ENCODE measurements at places on chromosomes 7 and 10.

DNA sequence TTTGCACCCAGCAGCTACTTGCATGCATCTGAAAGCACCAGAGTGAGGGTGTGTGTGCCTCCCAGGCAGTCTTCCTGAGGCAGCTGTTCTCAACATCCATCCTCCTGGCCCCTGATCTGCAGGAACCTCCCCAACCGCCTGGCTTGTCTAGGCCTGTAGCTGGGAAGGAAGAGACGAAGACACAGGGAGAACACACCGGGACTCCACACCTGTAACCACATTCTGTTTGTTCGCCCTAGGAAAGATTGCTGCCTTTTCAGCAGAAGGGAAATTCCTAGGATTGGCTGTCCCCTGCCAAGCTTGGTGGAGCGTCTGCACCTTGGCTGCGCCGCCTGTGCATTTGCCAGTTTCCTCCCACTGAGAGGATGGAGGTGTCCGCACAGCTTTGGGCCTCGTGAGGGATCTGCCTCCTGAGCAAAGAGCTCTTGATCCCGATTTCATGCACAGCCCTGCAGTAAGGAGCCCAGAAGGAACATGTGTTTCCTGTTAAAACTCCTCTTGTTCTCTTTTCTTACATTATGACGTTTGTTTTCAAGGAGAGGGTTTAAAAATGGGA lies 154.6 kb downstream of the TPST1 start:
- no peak for DNase-seq

DNA sequence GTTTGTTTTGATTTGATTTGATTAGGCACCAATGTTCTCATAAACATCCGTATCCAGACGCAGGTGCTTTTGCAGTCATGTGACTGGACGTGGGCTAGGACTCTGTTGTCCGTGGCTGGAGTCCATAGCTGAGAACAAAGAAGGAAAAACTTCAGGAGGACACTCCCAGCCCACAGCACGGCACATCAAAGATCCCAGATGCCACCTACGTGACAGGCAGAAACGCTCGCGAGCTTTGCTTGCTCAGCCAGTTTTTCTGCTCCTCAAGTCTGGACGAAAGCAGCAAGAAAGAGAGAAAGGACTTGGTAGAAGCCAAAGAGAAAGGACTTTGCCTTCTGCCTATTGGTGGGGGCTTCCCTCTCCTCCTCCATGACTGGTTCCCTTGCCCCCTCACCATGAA lies 6.9 kb upstream of the ZKSCAN1 start:
- no peak for DNase-seq

DNA sequence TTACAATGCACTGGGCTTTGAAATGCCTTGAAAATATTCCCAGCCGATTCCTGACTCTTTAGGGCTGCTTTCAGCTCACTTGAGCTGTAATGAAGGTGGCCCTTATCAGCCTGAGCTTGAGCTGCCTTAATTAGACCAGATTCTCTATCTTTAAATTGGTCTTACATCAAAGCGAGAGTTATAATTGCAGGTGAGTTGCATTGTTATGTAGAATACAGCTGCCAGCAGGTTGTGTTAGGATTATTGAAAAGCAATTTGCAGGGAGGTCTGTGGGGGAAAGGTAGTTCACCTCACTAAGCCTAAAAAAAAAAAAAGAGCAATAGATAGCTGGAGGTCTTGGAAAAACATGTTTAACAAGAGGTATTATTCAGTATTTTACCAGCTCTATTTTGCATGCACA lies 142.2 kb upstream of the HABP2 start:
- no peak for DNase-seq

DNA sequence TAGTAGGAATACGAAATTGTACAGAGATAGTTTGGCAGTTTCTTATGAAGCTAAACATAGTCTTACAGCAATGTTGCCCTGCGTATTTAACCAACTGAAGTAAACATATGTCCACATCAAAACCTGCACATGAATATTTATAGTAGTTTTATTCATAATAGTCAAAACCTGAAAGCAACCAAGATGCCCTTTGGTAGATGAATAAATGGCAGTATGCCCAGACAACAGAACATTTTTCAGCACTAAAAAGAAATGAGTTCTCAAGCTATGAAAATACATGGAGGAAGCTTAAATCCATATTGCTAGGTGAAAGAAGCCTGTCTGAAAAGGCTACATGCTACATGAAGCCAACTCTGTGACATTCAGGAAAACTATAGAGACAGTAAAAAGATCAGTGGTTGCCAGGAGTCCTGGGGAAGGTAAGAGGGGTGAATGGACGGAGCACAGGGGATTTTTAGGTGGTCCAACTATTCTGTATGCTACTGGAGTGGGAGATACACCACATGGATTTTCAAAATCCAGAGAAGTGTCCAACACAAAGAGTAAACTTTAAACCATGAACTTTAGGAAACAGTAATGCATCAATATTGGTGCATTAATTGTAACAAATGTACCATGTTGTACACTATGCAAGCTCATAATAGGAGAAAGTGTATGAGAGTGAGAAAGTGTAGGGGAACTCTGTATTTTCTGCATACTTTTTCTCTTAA lies 17.6 kb downstream of the GPRIN2 start:
- no peak for DNase-seq

- DNase-seq, result no peak
These were observed 19.1 kb upstream of the ERVW-1 start for GRCh38 chr7:92496876-92497275.

- peak; percentile 21 for DNase-seq
These were observed 117.9 kb upstream of the COL1A2 start for GRCh38 chr7:94276795-94277194.

DNA sequence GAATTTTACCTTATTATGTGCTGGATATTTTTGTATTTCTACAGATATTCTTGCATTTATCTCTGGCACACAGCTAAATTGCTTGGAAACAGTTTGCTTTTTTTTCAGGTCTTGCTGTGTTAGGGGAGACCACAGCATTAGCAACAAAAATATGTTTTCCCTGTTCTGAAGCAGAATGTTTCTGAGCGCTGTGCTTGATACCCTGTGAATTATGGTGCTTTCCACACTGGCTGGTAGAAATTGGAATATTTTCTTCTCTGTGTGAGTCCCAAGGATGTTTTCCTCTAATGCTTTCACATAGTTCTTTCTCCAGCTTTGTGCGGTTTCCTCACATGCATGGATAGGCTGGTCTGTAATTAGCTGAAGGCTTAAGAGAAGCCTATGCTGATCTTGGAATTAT lies 651.6 kb upstream of the IGFBP3 start:
- DNase-seq, result no peak

DNA sequence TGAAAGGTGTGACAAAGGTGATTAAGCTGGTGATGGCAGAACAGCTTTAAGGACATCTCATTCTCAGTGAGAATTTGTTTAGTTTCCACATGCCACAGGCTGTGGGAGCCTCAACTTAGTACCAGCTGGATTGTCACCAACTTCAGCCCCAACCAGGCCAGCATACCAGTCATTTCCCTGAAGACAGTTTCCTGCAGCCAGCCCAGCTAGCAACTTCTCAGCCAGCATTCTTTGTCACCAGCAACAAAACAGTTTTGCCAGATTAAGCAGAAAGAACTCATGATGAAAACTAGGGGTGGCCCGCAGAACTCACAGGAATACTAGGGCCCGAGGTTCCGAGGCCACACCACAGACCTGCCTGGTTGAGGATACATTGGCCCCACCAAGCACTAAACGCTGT lies 68.8 kb upstream of the UNC5B start:
- no peak for DNase-seq

DNA sequence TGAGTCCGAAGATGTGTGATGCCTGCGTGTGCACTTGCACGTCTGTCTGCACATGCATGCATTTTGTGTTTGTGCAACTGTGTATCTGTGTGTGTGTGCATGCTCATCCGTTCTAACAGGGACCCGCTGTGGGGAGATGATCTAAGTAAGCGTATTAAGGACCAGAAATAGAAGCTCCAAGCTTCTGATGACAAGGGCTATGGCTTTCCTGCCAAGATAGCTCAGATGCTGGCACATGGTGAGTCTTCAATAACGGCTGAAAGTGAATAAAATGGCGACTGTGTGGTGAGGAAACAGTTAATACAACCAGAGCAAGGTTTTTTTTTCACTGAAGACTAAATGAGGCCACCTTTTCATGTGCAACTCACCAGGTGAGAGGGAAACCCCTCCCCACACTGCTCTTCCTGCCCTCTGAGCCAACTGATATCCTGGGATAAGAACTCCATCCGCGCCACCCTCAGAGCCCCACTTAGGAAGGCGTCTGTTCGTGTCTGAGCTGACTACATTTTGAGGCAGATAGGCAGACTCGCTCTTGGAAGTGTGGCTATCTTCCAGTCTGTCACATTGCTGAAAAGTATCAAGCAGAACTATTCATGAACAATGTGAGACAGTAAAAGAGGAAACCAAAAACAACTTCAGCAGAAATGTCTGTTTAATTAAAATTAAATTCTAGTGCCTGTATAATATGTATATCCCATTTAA lies 47.4 kb upstream of the TCERG1L start:
- no peak for DNase-seq

GRCh38 chr10:3532644-3533043 lies 252.4 kb downstream of the KLF6 start:
- DNase-seq, result no peak

GRCh38 chr7:8232999-8233847 lies 28.7 kb downstream of the ICA1 start:
- DNase-seq, result no peak

DNA sequence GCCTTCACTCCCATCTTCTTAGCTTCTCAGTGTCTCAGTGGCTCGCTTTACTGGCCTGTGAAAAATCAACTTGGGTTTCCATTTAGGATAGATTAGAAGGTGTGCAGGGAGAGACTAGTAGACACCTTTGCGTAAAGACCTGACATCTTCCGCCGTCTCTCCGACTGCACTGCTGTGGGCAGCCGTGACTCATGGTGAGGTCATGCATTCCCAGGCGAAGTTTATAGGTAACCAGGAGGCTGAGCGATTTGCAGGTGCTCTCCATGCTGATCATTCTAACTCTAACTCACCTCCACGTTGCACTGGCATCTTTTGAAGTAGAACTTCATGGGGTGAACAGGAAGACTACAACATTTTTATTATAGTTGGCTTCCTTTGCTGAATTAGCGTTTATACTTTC lies 68.0 kb upstream of the ZNF438 start:
- no peak for DNase-seq

DNA sequence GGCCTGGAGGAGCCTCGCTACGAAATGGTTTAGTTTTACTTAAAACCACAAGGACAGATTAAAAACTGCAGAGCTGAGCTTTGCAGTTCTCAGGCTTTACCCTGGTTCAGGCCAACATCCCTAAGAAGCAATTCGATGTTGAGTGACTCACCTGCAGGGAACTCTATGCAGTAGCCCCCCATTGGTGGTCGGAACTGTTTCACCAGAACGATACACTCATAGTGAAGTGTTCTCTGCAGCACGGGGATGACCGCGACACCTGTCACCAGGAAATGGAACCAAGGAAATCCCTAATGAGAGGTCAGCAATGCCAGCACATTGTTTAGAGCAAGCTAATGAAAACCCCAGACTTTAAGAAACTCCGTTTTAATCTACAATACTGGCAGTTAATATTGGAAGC lies 18.0 kb downstream of the NUDT5 start:
- DNase-seq, result no peak

DNA sequence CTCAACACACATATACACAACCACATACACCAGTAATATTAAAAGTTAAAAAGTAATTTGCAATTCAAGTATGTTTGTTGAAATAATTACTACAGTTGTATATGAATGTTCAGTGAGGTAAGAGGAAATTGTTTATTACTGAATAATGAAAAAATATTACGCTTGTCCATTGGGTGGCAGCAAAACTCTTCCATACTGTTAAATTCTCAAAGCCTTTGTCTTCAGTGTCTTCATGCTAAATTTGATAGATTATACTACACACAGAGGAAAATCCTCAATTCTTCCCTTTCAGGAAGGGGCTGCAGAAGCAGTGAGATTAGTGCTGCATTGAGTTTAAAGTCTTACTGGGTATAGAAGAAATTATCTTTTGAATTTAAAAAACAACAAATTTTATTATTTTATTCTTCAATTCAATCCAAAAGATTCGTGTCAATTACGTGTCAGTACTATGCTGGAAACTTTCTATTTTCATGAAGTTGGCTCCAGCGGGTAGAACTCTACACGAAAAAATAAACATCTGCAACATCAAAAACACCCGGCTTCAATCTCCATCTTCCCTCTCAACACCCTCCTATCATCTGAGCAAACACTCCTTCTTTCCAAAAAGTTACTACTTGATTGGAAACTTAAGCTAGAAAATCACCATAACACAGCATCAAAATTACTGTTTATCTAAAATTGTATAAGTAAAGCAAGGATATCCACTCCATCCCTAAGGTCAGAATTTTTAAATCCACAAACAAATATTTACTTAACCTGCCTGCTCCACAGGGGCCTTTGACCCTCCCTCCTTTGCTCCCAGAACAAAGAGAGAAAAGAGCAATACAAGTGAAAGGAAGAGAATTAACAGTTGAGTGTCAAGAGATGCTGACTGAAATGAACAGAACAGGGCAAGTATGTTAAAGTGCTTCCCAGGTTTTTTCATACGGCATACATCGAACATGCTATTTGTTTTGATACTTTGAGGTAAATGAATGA lies 37.0 kb upstream of the TES start:
- peak; percentile 63 for DNase-seq

GRCh38 chr10:95458871-95459270 lies 102.3 kb downstream of the SORBS1 start:
- DNase-seq, result no peak

DNA sequence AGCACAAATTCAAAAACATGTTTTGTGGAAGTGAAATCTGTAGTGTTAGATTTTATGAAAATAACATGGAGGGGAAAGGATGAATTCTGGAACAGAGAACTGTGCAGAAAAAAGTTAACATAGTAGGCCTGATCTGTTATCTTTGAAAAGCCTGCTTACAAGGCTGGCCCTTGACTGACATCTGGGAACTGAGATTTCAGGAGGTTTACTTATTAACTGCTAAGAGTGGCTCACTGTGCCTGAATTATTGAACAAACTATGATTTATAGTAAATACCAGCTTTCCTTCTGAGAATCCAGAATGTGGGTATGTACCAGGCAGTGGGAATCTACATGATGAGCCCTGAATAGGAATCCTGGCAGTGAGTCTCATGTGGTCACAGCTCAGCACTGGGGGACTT lies 30.5 kb downstream of the NSUN6 start:
- DNase-seq, result no peak

DNA sequence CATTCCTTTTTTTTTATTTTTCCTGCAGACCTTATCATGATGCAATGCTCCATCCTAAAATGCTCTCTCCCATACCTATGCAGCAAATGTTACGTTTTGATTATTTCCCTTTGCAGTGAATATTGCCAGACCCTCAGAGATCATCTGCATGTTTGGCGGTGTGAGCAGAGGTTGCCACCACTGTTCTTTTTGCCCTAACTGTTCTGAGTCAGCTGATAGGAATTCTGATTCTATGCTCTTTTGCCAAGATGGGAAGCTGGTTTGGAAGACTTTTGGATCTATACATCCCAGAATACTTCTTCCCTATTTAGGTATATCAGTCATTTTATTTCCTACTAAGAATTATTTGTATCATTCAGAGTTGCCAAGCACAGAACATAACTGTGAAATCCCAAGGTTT lies 130.5 kb downstream of the KLF6 start:
- no peak for DNase-seq

Measured in NCI-H1092 treated with DMSO at 0.1 percent for 48 hours (cell line).